ENCODE measurements at places on chromosomes 2 and 18.

DNA sequence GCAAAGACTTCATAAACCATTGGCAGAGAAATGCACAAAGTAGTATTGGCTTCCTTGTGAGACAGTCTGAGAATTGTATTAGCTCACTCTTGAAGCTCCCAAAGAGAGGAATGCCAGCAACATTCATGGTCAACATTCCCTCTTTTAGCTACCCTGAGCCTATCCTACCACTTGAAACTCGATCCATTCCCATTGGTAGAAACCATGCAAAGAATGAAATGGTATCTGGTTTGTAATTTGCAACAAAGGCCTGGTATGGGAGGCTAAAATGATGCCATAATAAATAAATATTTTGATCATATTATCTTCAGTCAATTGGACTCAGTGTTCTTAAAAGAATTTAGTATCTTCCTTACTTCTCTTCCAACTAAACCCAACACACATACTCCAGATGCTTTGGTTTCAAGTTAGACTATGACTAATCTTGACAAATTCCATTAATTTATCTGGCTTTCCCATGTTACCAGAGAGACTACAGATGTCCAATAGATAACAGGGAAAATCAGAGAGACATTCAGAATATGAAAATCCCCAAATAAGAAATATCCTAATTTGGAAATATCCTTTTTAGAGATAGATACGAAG lies 102.9 kb downstream of the DHRS9 start:
- DNase-seq, result no peak

GRCh38 chr18:74598350-74599001 lies 806 bp downstream of the ZNF407 start:
- no peak for DNase-seq

GRCh38 chr2:10036095-10036884 lies 7.1 kb upstream of the KLF11 start:
- no peak for DNase-seq

GRCh38 chr2:168181825-168182224 lies 65.6 kb downstream of the STK39 start:
- no peak for DNase-seq

- DNase-seq, result no peak
Measured at GRCh38 chr2:42286268-42286946, 74.6 kb downstream of the COX7A2L start.

- DNase-seq, result no peak
Measured at GRCh38 chr2:216346781-216347180, 25.5 kb downstream of the MARCHF4 start.

DNA sequence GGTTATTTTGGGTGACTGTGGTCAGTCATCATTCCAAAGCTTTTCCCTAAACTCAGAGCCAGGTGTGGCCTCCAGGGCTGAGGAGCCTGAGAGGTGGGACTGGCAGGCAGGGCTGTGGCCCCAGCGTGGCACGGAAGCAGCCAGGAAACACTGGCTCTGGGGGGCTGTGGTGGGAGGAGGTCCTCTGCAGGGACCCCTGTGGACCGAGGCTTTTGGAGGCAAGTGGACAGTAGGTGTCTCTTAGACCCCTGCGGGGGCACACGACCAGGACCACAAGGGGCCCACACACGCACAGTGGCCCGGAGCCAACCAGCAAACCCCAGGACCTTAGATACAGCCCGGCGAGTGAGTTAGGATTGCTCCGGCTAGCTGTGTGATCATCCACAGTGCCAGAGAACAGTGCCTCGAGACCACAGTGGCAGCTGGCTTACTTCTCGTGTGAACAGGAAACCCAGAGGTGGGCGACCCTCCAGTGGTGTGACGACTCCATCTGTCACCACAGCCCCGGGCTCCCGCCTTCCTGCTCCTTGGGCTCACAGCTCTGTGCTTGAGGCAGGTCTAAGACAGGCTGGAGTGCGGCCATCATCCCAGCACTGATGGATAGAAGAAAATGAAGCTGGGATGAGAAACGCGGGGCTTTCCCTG lies 1.6 kb upstream of the RTP5 start:
- no peak for DNase-seq
